Activated CD8-positive, alpha-beta memory T cell treated with anti-CD3 and anti-CD28 coated beads, Interleukin-2, amount 10 ng/mL, durations not matched to agents 7 days and 5 days (primary cell): ENCODE measurements at places on chromosomes 1 and 21.

- no peaks in the 10 kb centered on the region for H3K36me3 ChIP-seq
- no peak for DNase-seq
- H3K27me3 ChIP-seq, result no peaks in the 10 kb centered on the region
Observed at GRCh38 chr1:57590978-57591377, 167.1 kb upstream of the DAB1 start.

DNA sequence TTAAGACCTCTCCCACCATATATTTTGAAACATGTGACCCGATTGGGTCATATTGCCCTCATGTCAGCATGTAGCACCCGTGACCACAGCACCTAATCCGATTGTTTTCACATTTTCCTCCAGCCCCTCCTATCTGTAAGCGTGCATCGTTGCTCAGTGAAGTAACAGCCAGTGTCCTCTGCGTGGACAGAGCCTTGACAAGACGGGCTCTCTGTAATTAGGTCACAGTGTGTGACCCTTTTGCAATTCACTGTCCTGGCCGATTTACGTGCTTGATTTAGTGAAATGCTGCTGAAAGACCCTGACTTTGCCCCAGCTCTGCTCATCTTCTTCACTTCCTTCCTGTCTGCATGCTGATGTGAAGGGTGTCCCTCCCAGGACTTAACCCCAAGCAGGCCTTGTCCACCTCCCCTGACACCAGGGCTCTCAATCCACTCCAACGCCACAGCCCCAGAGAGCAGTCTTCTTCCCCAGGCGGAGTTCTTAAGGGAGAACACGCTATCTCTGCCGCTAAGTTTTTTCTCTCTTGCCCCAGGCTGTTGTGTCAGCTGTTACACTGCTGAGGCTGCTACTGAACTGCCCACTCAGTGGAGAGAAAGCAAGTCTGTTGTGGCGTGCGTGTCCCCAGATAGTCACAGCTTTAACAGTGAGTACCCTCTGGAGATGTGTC is 19.4 kb downstream of the URB2 start:
- H3K27ac ChIP-seq, result no peak overlapping the region
- no peaks in the 10 kb centered on the region for H3K27me3 ChIP-seq
- peaks cover 17% of the 10 kb centered on the region for H3K36me3 ChIP-seq
- DNase-seq, result peak; percentile 28

DNA sequence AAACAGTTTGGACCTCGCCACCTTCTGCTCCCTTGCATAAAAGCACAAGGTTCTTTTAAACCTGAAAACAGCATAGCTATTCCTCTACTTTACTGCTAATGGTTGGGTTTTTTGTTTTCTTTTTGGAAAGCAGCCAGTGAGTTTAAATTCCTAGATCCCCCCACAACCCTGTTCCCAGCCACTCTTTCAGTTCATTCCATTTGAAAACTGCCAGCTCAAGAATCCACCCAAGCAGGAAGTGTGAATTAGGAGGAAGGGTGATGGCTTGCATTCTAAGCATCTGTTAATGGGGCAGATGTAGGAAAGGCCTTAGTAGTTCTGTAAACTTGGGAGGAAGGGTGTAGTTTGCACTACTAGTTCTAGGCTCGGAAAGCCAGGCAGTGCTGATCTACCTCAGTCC is 172.9 kb upstream of the HOOK1 start:
- H3K4me1 ChIP-seq, result no peaks in the 10 kb centered on the region
- no peaks in the 10 kb centered on the region for H3K27me3 ChIP-seq

- H3K27ac ChIP-seq, result no peak overlapping the region
- no peak overlapping the region for H3K4me3 ChIP-seq
- no peaks in the 10 kb centered on the region for H3K4me1 ChIP-seq
- H3K27me3 ChIP-seq, result peaks cover 26% of the 10 kb centered on the region
- no peaks in the 10 kb centered on the region for H3K36me3 ChIP-seq
Observed at GRCh38 chr21:26961698-26962097, 5.2 kb downstream of the ADAMTS5 start.

DNA sequence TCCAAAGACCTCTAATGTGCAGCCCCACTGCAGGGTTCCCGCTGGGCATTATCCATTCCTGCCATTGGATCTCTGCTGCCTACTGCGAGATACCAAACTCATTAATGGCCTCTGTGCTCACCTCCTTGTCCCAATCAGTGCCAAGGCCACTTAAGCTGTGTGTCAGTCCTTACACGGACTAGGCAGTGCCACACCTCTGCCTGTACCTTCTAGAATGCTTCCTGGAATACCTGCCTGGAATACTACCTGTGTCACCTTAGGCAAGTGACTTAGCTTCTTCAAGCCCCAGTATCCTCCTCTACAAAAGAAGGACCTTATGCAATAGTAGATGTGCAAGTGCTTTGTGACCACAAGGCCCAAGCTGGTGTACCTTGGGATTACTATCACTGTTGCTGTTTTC is 100.1 kb downstream of the FOXD2 start:
- H3K27ac ChIP-seq, result no peak overlapping the region
- no peaks in the 10 kb centered on the region for H3K4me1 ChIP-seq
- peaks cover 33% of the 10 kb centered on the region for H3K27me3 ChIP-seq

GRCh38 chr1:173451981-173452380 is 25.2 kb upstream of the PRDX6 start:
- peaks cover 17% of the 10 kb centered on the region for H3K4me1 ChIP-seq
- H3K36me3 ChIP-seq, result peaks cover 47% of the 10 kb centered on the region
- no peak overlapping the region for H3K27ac ChIP-seq
- no peak overlapping the region for H3K4me3 ChIP-seq

GRCh38 chr1:209062863-209063262 is 520.7 kb upstream of the CAMK1G start:
- no peaks in the 10 kb centered on the region for H3K36me3 ChIP-seq
- DNase-seq, result no peak
- no peaks in the 10 kb centered on the region for H3K27me3 ChIP-seq
- H3K4me3 ChIP-seq, result no peak overlapping the region

GRCh38 chr1:110671361-110671760 is 3.4 kb downstream of the KCNA3 start:
- DNase-seq, result no peak
- peaks cover 26% of the 10 kb centered on the region for H3K4me1 ChIP-seq

DNA sequence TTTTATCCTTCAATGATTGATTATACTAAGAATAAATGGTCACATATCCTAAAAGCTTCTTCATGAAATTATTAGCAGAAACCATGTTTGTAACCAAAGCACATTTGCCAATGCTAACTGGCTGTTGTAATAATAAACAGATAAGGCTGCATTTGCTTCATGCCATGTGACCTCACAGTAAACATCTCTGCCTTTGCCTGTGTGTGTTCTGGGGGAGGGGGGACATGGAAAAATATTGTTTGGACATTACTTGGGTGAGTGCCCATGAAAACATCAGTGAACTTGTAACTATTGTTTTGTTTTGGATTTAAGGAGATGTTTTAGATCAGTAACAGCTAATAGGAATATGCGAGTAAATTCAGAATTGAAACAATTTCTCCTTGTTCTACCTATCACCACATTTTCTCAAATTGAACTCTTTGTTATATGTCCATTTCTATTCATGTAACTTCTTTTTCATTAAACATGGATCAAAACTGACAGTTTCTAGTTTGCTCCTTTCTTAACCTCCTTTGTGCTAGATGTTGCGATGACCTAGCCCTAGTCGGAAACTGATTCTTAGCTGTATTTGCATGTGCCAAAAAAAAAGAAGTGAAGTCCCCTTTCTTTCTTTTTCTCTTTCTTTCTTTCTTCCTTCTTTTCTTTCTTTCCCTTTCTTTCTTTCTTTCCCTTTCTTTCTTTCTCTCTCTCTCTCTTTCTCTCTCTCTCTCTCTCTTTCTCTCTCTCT is 45.1 kb downstream of the MAP3K7CL start:
- no peak overlapping the region for H3K4me3 ChIP-seq
- peaks cover 7% of the 10 kb centered on the region for H3K27me3 ChIP-seq
- H3K36me3 ChIP-seq, result peaks cover 6% of the 10 kb centered on the region
- DNase-seq, result no peak
- H3K4me1 ChIP-seq, result peaks cover 5% of the 10 kb centered on the region

DNA sequence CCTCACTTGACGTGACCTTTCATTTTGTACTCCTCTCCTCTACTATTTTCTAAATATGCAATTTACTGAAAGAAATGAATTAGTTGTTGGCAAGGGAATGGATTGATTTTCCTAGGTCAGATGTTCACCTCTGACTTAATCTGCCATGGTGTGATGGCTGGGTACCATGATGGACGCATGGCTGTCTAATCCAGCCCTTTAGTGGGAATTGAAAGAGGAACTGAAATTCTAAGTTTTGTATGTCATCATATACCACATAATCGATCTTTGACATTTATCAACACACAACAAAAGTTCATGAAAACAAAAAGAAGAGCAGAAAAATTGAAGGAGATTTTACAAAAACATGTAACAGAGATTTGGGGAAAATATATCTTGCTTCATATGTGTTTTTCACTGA is 331.3 kb upstream of the SNX7 start:
- no peak for DNase-seq
- no peak overlapping the region for H3K27ac ChIP-seq
- H3K4me3 ChIP-seq, result no peak overlapping the region
- H3K36me3 ChIP-seq, result no peaks in the 10 kb centered on the region

GRCh38 chr1:96498744-96499340 is 222.7 kb upstream of the PTBP2 start:
- H3K27me3 ChIP-seq, result no peaks in the 10 kb centered on the region
- DNase-seq, result no peak
- no peaks in the 10 kb centered on the region for H3K36me3 ChIP-seq
- H3K4me1 ChIP-seq, result no peaks in the 10 kb centered on the region

DNA sequence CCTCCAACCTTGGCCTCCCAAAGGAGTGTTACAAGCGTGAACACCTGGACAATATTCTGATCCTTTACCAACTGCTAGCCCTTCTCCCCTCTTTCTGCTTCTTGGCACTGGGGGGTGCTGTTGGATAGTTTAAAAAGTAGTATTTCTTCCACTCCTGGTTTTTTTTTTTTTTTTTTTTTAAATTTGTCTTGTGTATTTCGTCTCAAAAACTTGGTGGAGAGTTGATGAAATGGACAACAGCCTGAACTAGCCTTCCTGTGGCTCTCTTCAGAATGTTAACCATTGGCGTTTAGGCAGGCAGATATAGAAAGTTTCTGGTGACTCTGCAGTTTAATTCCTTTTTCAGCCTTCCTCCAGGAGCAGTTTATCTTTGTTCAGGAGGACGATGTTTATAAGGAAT is 69.7 kb upstream of the USP24 start:
- peaks cover 15% of the 10 kb centered on the region for H3K4me1 ChIP-seq
- H3K27me3 ChIP-seq, result peaks cover 13% of the 10 kb centered on the region
- no peaks in the 10 kb centered on the region for H3K36me3 ChIP-seq
- H3K27ac ChIP-seq, result no peak overlapping the region
- no peak overlapping the region for H3K4me3 ChIP-seq

DNA sequence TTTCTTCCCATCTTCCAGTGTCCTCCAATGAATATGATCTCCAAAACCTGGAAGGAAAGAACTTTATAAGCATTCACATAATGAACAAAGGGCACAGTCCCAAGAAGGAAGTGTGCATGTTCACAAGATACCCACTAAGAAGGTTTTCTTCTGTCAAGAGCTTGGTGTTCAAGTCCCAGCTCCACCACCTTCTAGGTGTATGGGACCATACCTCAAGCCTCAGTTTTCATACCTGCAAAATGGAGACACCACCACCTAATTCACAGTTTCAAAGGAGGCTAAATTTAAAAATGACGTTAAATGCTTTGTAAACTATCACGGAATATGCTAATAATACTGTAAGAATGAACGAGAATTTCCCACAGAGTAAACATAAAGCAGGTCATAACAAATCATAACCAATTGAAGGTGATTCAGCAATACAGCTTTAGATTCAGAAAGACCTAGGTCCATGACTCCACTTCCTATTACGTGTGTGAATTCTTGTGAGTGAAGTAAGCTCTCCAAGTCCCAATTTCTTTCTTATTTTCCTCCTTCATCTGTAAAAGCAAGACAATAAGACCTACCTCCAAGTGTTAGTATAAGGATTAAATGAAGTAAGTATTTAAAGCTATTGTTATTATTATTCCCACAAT is 8.1 kb upstream of the KTI12 start:
- no peaks in the 10 kb centered on the region for H3K4me1 ChIP-seq
- H3K36me3 ChIP-seq, result peaks cover 22% of the 10 kb centered on the region
- no peak overlapping the region for H3K4me3 ChIP-seq
- DNase-seq, result no peak
- H3K27me3 ChIP-seq, result no peaks in the 10 kb centered on the region
- no peak overlapping the region for H3K27ac ChIP-seq

DNA sequence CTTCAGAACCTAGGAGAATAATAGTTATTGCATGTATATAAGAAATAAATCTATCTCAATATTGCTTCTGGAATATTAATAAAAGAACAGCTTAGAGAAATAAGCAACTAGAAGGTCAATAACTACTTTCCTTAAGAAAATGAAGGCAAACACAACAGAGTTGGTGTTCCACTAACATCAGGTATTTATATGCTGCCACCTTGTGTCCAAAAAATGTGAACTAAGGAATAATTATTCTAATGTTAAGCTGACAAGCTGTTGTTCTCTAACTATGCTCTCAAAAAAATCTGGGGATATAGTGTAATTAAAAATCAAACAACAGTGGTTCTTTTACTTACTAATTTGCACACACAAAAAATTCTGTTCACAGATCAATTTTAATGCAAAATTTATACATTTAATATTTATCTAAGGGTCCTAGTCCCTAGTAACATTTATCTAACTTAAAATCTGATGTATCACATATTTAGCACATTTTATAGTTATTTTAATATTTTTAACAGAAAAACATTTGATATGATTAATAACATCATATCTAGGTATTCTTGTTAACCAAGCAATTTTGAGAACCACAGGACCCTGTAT is 39.6 kb downstream of the UCHL5 start:
- no peak for DNase-seq
- H3K27ac ChIP-seq, result no peak overlapping the region
- peaks cover 10% of the 10 kb centered on the region for H3K36me3 ChIP-seq
- H3K4me1 ChIP-seq, result no peaks in the 10 kb centered on the region
- H3K4me3 ChIP-seq, result no peak overlapping the region
- H3K27me3 ChIP-seq, result no peaks in the 10 kb centered on the region

- H3K27ac ChIP-seq, result no peak overlapping the region
- peaks cover 15% of the 10 kb centered on the region for H3K27me3 ChIP-seq
- no peak for DNase-seq
- no peaks in the 10 kb centered on the region for H3K36me3 ChIP-seq
- H3K4me3 ChIP-seq, result no peak overlapping the region
- H3K4me1 ChIP-seq, result no peaks in the 10 kb centered on the region
Observed at GRCh38 chr1:171357179-171357578, 43.2 kb downstream of the FMO4 start.

- no peaks in the 10 kb centered on the region for H3K4me1 ChIP-seq
- no peak for DNase-seq
- H3K4me3 ChIP-seq, result no peak overlapping the region
- H3K27me3 ChIP-seq, result peaks cover 21% of the 10 kb centered on the region
Observed at GRCh38 chr1:42369471-42369870, 11.1 kb upstream of the RIMKLA start.
